ENCODE measurements at places on chromosomes 2 and 18.
A peak's percentile ranks its signal among the peaks of the same experiment; 100 is the strongest.

GRCh38 chr2:107182981-107183380 is 297.0 kb upstream of the ST6GAL2 start:
- DNase-seq = no peak

DNA sequence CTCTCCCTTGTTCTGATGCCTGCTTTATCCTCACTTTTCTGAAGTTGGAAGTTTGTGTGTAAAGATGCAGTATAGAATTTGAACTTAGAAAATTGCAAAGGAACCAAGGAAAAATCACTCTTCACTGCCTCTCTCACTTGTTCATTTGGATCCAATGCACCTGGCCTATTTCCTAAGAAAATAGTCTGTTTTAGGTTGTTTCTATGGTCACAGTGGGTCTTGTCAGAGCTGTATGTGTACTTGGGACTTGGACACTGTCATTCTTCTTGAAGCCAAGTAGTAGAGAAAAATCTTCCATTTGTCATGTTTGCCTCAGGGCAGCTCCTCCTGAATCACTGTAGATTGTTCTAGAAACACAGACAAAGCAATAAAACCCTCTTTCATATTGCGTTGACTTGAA is 80.3 kb upstream of the SESTD1 start:
- no peak for DNase-seq

DNA sequence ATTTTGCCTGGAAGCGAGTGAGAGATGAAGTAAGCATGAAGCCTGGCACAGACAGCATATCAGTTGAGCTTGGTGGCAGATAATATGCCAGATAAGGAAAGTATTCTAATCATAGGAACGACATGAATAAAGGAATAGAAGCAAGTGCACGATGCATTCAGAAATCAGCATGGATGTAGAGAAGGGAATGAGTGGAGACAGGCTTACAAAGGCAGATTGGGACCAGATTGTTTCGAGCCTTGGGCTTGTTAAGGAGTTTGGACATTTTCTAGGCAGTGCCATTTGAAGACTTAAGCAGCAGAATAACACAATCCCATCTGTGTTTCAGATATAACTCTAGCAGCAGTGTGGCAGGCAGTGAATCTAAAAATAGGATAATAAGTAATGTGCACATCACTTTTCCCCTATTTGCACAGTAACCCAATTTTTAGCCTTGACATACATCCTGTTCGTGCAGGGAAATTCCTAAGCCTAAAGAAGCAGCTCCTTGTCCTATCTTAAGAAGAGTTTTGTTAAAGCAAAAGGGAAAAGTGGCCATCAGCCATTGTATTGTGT is 450.2 kb downstream of the PLCL1 start:
- DNase-seq = no peak

DNA sequence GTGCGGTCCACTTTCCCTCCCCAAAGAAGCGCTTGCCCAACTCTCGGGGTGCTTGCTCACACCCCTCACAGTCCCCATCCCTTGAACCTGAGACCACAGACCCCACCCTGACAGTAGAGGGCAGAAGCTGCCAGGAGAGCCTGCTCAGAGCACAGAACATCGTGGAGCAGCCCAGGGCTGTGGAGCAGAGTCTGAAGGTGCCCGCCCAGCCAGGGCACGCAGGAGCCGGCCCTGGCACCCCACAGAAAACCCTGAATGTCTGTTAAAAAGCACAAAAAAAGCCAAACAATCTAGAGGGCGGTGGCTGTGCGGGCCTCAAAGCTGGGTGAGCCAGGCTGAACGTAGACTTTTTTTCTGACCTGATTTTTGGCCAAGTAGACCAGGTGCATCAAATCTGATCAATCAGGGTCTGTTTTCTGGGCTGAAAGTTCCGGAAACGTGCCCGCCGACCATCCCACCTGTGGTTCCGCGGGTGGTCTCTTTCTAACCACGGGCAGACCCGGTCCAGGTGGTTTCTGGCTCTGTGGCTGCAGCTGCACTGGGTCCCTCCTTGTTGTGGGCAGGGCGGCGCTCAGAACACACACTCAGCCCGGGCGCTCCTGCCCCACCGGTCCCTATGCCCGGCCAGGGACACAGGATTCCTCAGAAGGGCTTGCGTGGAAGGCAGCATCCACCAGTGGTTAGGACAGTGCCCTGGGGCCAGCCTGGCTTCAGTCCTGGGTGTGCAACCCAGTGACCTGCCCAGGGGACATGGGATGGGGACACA is 66.3 kb downstream of the SLC66A2 start:
- no peak for DNase-seq

DNA sequence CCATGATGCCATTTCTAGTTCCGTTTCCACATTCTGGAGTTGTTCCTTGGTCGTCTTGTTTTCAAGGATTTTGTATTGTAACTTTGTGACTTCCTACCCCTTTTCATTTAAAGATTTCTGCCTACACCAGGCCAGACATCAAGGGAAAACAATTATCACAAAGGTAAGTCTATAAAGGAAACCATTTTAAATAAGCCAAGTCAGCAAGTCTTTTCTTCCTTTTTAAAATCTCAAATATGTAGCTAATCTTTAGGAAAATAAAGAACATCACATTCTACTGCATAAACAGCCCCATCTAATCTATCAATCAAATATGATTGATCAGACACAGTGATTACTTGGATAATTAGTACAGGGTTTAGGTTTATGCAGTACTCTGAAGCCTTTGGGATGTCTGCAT is 35.8 kb upstream of the INSIG2 start:
- no peak for DNase-seq

DNA sequence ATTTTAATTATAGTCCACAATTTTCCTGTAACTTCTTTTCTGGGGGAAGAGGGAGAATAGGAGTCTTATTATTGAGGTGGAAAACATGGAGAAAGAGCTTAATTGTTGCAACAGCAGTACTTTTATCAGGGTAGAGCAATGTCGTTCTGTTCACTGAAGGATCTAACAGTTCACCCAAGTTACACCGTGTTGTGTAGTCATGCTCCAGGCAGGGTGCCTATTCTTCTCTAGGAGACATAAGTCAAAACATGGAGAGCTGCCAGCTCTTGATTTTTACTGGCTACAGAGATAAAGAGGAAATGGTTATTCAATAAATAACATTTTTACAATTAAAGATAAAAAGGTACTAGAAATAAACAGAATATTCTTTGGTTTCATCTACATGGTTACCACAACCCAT is 594.3 kb upstream of the NETO1 start:
- no peak for DNase-seq

DNA sequence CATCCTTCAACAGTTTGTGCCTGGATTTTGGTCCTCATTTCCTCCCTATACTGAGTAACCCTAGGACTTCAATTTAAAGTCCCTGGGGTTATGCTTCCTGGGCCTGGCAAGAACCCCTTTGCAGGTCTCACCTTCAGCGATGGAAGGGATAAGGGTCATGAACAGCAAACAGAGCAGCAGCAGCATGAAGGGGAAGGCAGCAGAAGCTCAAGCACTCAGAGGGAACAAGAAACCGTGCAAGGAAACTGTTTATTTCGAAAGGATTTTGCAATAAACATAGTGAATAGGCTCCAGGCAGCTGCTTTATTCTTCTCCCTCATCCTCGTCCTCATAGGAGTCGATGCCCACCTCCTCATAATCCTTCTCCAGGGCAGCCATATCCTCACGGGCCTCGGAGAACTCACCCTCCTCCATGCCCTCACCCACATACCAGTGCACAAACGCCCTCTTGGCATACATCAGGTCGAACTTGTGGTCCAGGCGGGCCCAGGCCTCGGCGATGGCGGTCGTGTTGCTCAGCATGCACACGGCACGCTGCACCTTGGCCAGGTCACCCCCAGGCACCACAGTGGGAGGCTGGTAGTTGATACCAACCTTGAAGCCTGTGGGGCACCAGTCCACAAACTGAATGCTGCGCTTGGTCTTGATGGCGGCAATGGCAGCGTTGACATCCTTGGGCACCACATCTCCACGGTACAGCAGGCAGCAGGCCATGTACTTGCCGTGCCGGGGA is 2.8 kb upstream of the TUBA4B start:
- DNase-seq = no peak

GRCh38 chr2:123717636-123718334 is 307.3 kb upstream of the CNTNAP5 start:
- no peak for DNase-seq

DNA sequence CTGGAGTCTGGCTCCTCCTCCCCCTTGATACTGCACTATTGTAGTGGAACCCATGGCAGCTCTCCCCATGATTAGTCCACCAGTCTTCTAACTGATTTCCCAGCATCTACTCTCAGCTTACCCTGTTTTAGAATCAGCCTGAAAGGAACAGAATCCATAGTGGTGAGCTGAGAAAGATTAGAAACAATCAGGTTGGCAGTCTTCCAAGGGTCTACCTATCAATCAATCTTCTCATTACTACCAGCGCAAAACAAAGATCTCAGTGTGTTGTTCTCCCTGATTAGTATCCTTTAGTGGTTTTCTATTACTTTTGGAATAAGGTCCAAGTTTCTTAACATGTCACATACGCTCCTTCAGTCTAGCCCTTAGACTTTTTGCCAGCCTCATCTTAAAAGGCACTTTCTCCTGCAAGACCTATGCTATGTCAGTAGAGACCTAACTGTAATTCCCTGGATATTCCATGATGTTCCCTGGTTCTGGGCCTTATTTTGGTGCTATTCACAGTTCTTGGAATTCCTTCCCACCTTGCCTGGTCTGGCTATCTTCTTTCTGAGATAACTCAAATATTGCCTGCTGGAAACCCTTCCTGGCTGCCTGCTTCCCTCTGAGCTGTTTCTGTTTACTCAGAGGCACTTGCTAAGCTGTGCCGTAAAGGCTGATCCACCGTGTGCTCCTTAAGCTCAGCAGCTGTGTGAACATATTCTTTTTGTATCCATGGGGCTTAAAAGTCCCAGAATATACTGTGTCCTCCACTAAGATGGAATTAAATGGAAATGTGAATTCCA is 32.6 kb downstream of the LAMA3 start:
- DNase-seq = no peak

DNA sequence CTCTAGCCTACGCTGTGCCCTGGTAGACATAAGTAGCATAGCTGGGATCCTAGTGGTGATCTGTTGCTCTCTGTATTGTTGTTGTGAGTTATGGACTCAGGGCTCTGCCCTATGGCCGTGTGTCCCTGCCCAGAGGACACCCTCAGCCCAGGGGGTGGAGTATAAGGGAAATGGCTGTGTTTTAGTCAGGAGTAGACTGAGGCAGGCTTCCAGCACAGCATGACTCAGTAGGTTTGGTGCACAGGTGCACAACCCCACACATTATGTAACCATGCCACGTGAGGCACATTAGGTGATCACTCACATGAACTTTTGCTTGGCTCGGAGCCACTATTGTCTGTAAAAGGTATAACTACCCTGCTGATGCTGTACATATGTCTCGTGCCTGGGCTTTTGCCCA is 59.9 kb upstream of the PEX13 start:
- no peak for DNase-seq

- no peak for DNase-seq
Measured at GRCh38 chr2:205698286-205699268, 16.3 kb downstream of the NRP2 start.

DNA sequence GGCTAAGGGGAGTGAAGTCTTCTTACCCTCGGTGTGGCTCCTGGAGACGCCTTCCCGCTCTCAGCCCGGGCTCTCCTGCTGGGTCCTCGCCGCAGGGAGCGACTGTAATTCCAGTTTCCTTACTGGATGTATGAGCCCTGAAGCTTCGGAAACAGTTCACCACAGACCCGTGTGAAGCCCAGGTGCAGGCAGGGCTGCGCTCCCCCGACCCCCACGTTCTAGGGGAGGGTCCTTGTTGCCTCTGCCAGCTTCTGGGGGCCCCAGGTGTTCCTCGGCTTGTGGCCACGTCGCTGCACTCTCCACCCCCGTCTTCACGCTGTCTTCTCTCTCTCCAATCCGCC is 5.1 kb upstream of the ASB1 start:
- no peak for DNase-seq

DNA sequence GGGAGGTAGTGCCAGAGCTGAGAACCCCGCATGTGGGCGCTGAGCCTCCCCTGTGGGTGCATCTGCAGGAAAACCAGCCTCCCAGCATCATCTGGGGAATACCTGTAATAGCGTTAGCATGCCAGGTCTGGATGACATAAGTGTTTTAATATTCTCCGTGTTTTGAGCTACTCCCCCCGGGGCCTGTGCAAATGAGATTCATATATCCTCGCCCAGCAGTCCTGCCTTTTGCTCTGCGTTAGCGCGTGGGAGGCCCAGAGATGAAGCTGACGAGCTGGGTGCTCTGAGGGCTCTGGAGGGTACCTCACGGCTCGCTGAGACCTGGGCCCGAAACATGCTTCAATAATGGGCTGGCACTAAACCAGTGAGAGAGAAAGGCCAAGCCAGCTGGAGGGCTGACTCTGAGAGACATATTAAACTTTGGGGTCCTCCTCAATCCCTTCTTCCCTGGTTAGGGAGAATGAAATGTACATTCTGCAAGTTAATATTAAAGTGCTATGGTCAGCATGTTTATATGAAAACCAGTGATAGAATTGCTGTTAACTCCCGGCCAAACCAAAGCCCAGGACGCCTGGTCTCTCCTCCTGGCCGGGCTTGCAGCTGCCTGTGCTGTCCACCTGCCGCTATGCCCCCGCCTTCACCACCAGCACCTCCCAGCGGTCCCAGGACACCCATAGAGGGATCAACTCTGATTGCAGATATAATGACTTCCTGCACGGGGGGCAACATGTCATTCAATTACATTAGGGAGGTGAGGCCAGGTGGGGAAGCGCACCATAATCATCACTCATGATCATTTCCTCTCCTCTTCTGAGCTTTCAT is 77.0 kb downstream of the EDAR start:
- no peak for DNase-seq

- peak; percentile 76 for DNase-seq
Measured at GRCh38 chr2:218257390-218257981, 3.3 kb upstream of the GPBAR1 start.

DNA sequence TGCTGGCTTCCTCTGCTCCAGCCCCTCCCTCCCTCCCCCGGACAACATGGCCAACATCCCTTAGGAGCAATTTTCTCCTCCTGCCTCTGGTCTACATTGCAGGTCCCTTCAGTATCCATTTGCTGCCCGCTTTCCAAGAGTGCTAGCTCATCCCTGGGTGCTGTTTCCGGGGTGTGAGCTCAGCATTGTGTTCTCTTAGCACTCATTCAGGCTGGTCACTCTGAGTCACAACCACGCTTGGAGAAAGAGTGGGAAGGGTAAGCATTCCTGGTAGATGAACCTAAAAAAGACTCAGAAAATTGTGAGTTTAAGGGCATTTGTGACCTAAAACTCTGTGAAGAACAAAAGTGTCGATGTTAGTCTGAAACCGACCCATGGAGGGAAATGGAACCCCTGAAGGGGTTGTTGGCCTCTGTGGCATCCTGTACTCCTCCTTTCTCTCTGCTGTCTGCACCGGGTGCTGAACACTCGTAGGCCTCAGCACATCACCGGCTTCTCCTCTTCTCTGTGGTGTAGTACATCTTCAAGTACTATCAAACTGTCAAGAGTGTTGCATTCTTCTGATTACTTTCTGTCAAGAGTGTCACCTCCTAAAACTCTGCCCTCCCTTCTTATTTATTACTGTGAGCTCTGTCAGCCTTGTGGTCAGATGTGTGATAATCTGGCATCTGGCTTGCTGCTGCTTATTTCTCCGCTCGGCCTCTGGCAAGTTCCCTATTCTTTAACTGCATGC is 73.0 kb downstream of the CTNNA2 start:
- no peak for DNase-seq

Measured in CD4-positive, alpha-beta T cell treated with Interleukin-4 for 1 hour (primary cell).